ENCODE measurements at places on chromosomes 13 and 19.

- DNase-seq, result no peak
Measured at GRCh38 chr19:48818234-48818820, 7.5 kb upstream of the BCAT2 start.

GRCh38 chr19:1315470-1316166 lies 29.9 kb downstream of the EFNA2 start:
- DNase-seq, result peak; percentile 50

DNA sequence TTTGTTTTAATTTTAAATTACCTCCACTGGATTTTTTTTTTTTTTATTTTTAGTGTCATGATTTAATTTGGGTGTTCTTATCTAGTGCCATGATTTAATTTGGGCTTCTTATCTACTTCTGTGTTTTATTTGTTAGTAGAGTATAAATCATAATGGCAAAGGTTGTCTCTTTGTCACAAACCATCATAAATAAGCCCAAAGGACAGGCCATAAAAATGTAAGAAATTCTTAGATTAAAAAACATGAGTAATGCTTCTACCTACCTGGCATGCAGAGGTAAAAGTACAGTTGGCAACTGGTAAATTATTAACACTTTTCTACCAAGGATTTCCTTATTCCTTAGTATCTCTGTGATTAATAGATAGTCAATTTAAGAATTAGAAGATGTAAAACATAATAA lies 55.2 kb downstream of the ERCC5 start:
- DNase-seq, result no peak

DNA sequence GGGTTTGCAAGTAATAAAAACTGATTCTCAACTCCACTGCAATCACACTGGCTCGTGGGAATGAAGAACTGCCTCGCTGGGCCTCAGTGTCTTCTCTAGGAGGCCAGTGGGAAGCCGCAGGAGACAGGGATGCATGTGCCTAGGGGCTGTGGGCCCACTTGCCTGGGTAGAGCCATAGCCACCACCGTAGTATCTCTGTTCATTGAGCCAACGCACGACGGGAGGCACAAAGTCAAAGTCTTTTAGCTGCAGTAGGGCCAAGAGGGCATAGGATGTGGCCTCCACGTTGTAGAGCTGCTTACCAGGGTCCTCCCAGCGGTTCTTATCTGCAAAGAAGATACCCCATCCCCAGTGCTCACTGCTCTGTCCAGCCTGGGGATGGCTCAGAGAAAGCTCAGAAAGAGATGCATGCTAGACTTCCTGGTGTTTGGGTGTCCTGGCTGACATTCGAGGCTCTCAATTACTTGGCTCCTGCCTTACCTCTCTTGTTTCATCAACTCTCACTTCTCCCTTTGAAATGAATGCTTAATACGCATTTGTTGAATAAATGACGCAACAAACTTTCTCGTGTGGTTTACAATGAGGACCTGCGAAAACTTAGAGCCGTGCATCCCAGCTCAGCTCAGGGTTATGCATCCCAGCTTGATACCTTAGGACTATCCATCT lies 16.1 kb upstream of the TNFSF14 start:
- DNase-seq, result no peak

DNA sequence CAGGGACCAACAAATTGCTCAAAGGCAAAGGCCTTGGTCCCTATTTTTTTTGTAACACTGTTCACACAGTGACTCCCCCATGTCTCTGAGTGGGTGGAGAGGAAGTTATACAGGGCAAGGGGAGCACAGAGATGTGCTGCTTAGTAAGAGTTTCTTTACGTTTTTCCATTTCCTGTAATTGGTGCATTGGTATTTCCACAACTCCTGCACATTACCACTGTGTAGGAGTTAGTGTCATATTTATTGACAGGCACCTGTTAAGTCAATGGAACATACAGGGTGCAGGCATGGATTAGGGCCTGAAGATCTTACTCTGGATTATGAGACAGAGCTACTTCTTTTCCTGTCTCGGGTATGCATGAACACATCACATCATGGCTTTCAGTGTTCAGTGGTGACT lies 45.2 kb downstream of the SOX21 start:
- DNase-seq, result no peak

DNA sequence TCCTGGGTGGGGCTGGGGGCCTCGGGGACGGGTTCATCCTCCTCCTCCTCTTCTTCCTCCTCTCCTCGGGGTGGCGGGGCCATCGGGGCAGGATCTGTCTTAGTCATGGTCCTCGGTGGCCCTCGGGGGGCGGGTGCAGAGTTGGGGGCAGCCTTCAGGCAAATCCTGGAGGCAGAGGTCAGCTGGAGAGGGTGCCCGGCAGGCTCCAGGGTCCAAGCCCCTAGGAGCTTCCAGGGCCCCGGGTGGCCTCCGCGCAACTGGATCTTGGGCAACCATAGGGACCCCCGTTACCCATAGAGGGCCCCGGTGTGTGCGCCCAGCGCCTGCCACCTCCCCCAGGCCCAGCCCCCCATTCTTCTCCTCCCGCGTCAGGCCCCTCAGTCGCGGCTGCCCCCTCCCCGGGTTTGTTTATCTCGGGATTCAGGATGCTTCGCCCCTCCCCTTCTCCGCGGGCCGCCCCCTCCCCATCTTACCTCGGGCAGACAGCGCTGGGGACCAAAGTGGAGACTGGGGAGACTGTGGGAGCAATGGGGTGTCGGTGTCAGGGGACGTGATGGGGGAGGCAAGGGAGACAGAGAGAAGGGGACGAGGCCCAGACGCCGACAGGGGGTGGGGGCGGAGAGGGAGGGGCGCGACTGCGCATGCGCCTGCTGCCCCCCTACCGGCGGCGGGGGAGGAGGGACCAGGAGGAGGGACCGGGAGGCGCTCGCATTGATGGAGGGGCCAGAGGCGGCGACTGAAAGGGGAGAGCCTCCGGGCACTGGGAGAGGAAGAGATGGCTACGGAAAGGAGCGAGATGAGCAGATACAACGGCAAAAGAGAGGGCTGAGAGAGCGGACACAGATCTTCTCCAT lies at the start of gene CLIP3:
Gene CLIP3, minus strand, starts transcription at position 623 of the 854 bp plus-strand sequence. Its CDS starts 516 bp downstream, at position 107.
- peak; percentile 68 for DNase-seq

GRCh38 chr19:40586611-40587010 lies 9.9 kb downstream of the SHKBP1 start:
- DNase-seq, result no peak

GRCh38 chr19:55446060-55446459 lies 3.0 kb upstream of the SHISA7 start:
- no peak for DNase-seq

DNA sequence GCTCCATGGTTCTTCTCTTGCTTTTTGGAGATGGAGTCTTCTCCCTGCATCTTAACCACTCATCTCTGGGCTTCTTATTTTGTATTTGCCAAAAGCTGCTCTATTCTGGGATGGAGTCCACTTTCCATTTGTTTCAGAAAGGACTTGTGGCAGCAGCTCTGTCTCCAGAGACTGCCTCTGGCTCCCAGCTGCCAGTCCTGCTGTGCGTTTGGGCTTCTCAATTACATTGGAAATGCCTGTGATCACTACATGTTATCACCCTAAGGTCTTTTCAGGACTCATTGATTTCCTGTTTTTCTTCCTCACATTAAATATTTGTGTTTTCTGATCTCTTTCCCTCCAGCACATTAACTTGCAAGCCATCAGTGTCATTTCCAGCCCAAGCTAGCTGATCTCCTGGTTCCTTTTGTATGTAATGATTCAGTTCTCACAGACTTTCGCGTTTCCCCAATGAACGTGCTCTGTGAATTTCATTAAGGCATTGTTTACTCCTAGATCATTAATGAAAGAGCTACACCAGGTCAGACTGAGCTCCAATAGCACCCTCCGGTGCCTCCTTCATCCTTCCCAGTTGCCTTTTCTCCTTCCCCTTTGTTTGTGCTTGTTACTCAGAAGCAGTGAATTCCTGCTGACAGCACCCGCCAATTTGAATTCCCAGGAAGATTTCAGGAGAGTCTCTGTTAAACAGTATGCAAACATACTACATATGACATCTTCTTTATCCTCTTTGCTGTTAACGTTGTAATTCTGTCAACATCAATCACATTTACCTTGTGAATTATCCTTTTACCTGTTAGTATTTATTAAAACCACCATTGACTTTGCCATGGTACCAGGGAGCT lies 3.0 kb downstream of the CBY2 start:
- DNase-seq, result no peak

- DNase-seq, result peak; percentile 73
Measured at GRCh38 chr13:27012482-27013197, 159.0 kb downstream of the USP12 start.

DNA sequence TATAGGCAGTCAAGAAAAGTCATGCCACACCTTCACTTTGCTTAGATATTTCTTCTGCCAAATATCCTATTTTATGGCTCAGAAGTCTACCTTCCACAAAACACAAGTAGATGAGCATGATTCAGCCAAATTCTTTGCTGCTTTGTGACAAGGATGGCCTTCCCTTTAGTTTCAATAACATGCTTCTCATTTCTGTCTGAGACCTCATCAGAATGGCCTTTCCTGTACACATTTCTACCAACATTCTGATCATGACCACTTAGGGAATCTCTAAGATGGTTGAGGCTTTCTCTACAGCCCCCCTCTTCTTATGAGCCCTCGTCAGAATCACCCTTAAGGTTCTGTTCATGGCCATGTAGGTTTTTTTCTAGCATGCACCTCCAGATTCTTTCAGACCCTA lies 96.2 kb downstream of the COL4A2 start:
- peak; percentile 40 for DNase-seq

GRCh38 chr19:5832527-5833216 lies 6.8 kb downstream of the FUT6 start:
- DNase-seq, result no peak

GRCh38 chr13:34748596-34748995 lies 193.5 kb upstream of the NBEA start:
- no peak for DNase-seq

GRCh38 chr19:3761382-3762129 lies at the start of gene APBA3:
Gene APBA3, minus strand, starts transcription at chr19:3761692. Its CDS starts 1,428 bp downstream, at chr19:3760264.
- peak; percentile 81 for DNase-seq

- no peak for DNase-seq
Measured at GRCh38 chr13:111913761-111914140, 153.2 kb upstream of the SOX1 start.

DNA sequence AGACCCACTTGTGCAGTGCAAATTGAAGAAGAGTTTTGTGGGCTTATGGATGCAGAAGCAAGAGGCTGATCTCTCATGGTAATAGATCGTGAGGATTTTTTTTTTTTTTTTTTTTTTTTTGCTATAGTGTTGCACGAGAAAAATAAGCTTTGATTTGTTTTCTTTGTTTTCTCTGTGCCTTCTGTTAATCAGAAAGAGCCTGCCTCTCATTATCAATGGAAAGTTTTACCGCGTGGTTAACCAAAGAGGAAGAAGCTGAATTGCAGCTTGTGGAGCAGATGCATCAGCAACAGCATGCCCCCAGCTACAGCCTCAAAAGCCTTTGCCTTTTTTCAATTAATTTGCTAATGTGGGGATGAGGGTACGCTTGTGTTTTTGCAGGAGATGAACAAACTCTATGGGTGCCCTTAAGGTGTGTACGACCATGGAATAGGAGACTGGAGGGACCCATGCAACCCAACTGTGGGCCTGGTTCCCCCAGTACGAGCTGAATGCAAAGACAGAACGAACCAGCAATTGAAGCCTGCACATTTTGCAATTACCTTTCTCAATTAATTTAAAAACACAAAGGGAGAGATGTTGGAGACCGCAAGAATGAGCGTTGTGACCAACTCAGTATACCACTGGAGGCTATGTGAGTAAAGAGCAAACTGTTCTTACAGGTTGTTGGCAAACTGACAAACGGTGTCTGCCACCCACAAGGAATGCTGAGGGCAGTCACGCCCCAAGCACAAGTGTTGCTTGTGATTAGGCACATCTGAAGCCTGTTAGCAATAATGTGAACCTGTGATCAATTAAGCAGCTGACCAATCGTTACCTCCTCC lies 58.6 kb upstream of the SPRY2 start:
- peak; percentile 26 for DNase-seq

DNA sequence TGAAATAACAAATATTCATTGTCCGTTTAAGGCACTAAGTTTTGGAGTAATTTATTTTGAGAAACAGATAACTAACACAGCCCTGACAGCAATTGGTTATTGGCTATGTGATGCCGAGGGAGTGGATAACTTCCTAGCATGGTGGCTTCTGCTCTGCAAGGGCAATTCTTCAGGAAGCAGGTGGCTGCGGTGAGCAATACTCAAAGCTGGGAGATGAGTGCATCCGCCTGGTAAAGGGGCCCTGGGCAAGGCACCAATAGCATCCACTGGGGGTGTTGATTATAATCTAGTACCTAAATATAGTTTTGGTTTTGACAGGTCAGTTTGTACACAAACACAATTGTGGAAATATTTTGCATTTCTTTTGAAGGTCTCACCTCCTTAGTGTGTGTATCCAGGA lies 41.0 kb downstream of the CCDC70 start:
- DNase-seq, result no peak
